ENCODE measurements at places on chromosomes 11 and 22.

GRCh38 chr22:41302811-41303210, 1.5 kb downstream of the ZC3H7B start:
- no peak for DNase-seq

DNA sequence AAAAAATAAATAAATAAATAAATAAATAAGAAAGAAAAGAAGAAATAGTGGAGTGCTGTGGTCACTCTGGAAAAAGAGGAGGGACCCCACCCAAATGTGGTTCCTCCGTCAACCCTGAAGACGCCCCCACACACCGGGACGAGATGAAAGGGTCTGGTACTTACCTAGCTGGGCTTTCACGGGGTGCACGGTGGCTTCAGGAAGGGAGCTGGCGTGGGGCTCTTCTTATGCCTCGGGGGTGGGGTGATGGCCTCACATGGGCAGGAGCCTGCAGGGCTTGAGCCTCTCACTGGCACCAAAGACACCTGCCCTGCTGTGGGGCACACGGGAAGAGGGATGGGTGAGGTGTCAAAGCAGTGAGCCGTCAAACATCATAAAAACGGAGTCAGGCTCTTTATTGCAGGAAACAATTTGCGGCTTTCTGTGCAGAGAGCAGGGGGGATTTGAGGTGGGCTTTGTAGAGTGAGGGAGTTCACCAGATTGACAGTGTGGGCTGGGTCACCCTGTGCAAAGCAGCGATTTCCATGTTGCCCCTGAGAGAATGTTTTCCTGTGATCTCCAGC, 28.0 kb upstream of the KRTAP5-6 start:
- no peak for DNase-seq

DNA sequence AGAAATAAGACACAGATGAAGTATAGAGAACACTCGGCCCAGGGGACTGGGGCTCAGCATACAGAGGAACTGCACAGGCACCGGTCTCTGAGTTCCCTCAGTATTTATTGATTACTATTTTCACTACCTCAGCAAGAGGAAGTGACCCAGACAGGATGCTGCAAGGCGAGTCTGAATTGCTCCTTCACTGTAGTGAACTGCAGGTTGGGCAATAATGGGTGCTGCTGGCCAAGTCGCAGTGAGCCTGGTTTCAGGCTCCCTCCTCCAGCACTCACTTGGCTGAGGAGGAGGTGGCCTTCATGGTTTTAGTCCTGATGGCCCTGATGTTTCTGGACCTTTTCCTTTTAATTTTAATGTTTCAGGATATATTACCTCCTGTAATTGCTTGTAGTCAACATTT, 10.4 kb downstream of the OR52K2 start:
- DNase-seq = no peak

DNA sequence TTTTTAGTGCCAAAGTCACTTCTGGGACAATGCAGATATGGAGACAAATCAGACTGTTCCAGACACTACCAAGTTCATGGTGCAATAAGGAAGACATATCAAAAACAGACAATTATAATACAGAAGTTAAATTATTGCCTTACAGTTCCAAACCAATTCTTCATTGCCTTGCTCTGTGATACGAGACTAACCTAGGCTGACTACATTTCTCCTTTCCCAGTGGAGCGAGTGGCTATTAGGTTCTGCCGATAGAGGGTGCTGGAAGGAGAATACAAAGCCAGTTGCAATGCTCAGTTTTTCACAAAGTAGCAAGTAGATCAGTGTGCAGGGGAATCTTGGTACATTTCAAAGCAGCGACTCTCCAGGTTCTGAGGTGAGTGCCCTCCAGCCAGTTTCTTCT, 67.8 kb downstream of the FAM168A start:
- DNase-seq = no peak
